ENCODE measurements at places on chromosomes 7 and 10.
A peak's percentile ranks its signal among the peaks of the same experiment; 100 is the strongest.

- DNase-seq = no peak
Measured at GRCh38 chr10:57303566-57303965, 942.5 kb upstream of the ZWINT start.

DNA sequence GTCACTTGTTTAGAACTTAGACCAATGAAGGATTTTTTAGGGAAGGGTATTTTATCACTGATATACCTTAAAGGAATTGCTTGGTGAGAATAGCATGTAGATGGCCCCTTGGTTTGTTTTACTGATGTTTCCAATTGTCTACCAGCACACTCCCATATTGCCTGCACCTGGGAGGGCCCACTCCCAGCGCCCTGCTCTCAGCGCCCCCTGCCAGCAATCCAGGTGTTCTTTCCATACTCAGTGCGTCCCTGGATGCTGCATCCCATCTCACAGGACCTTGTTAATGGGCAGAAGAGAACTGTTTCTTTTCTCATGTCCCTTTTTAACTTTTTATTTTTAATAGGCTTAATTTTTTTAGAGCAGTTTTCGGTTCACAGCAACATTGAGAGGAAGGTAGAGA, 24.1 kb upstream of the SFRP5 start:
- DNase-seq = no peak

DNA sequence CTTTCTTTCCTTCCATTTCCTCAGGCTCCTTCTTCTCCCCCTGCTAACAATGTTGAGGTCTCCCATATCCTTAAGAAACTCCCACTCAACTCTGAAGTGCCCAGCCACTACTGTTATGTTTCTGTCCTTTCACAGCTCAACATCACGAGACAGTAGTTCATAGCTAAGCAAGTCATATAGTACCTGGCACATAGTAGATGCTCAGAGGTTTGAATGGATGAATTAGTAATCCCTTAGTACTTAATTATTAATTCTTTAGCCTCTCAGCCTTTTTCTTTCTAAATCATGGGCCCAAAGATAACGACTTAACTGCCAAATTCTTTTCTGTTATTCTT, 22.6 kb downstream of the CSGALNACT2 start:
- no peak for DNase-seq

GRCh38 chr10:14971867-14972448, 12.8 kb downstream of the MEIG1 start:
- peak; percentile 48 for DNase-seq

DNA sequence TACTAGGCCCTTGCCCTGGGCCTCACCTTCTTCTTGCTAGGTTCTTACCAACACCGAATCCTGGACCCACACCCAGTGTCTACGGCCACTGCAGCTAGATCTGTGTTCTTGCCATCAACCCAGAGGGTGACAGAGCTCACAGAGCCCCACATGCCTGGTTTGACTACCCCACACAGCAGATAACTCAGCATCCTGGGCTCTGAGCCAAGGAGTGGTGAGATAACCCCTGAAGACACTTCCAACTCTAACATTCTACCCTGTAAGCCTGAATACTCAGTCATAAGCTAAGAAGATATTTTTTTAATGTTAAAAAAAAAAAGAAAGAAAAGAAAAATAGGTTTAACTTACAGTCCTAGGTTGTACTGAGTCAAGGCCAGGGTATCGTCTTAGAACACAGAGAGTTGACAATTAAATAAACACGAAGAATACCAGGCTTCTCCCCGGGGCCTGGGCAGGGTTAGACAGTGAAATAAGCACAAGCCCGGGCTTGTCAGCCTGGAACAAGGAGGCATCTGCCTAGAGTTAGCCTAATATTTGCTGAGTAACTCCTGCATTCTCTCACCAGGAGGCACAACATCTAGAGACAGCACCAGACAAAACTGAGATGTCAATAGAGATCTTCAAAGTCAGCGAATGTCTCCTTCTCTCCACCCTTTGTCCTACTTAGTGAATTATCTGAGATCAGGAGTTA, 556.5 kb upstream of the LRRN3 start:
- no peak for DNase-seq

- no peak for DNase-seq
Measured at GRCh38 chr7:35037211-35037525, at the start of gene DPY19L1. Gene DPY19L1 (minus strand): TSS chr7:35037485. CDS start chr7:35037394, 91 bp downstream.

DNA sequence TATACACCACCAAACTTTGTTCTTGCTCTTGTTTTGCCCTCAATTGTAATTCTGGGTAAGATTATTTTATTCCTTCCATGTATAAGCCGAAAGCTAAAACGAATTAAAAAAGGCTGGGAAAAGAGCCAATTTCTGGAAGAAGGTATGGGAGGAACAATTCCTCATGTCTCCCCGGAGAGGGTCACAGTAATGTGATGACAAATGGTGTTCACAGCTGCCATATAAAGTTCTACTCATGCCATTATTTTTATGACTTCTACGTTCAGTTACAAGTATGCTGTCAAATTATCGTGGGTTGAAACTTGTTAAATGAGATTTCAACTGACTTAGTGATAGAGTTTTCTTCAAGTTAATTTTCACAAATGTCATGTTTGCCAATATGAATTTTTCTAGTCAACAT, 12.5 kb upstream of the CFAP69 start:
- no peak for DNase-seq

GRCh38 chr10:72260976-72261783, 12.5 kb upstream of the DDIT4 start:
- peak; percentile 36 for DNase-seq

DNA sequence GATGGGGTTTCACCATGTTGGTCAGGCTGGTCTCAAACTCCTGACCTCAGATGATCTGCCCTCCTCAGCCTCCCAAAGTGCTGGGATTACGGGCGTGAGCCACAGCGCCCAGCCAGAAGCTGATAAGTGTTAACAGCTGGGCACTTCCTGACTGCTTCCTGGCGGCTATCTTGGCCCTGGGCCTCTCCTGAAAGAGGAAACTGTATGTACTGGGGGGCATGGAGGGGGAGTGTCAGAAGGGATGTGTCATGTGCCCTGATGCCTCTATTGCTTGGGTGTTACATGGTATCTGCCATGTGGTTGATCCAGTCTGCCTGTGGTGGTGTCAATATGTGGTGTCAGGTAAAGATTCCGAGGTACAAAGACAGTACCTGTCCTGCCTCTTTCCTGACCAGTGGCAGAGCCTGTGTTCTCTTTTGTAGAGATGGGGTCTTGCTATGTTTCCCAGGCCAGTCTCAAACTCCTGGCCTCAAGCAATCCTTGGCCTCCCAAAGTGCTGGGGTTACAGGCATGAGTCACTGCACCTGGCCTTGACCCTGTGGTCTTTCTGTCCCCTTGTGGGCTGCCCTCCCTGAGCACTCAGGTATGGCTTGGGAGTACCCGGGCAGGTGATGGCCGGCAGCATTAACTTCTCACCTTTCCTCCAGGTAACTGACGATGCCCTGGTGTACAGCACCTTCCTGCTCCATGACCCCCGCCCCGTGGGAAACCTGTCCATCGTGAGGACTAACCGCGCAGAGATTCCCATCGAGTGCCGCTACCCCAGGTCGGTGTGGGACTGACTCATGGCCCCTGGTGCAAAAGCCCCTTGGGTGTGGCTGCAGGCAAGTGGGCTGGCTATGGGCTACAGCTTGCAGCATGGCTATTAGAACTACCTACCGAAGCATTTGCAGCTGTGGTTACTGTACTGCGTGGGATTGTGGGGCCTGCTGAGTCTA, 4.4 kb downstream of the ZP3 start:
- DNase-seq = no peak

GRCh38 chr10:52443419-52444388, 129.6 kb downstream of the DKK1 start:
- no peak for DNase-seq

DNA sequence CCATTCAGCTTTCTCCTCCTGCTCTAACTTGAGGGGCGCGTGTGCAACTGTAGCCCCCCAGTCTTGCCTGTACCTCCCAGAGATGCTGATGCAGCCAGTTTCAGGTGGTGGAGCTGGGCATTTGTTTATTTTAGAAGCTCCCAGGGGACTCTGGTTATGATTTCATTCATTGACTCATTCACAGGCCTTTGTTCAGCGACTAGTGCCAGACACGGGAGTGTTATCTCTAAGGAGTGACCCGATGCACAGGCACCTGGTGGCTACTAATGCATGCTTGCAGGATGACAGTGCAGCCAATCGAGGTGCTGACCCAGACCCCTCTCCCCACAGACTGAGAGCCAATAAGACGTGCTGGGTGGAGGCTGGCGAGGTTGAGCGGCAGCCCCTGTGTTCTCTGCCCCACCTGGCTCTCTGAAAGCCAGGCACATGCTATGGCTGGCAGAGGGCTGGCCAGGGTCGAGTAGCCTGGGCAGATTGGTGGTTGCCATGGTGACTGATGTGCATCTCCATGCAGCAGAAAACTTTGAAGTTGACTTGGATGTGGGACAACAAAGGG, 19.7 kb upstream of the SLC18A2 start:
- DNase-seq = no peak

DNA sequence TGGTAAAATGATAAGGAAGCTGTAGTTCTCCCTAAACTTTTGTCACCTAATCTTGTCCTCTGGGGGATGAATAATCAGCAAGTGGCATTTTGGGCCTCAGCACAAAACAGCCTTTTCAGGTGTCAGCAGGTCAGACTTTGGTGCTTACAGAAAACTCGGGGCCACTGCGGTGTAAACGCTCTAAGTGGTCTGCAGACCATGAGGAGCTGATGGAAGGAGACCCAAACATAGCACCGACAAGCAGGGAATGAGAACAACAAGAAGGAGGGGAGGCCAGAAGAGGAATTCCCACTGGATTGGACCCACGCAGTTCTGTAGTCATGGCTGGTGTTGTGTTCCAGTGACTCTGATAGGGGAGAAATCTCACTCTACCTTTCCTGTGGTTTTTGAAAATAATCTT, 45.4 kb downstream of the RAMP3 start:
- no peak for DNase-seq

DNA sequence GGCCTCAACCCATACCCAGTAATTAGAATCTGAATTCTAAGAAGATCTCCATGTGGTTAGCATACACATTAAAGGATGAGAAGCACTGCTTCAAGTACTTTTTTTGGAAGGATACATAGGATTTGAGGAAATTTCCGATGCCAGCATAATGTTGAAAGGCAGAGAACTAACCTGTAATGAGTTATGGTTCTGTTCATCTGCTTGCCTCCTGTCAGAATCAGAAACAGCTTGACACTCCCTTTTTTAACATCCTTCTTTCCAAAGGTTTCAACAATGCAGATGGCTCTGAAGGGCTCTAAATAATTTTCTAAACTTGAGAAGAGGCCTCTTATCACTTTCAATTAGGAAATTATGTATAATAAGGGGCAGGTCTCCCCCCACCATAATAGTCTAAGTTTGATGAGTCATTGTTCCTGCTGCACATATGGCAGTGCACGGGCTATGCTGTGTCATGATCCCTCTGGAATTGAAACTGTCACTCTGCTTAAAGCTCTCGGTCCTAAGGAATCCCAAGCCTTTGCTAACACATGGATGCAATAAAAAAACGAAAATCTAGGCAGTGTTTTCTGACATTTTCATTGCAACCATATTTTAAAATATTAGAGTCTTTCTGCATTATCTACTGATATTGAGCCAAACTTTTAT, 291.2 kb upstream of the FZD1 start:
- DNase-seq = no peak

- DNase-seq = no peak
Measured at GRCh38 chr7:50782375-50783208, at the start of gene GRB10. Gene GRB10 (minus strand): TSS chr7:50782896. CDS start chr7:50732322, 50,574 bp downstream.

DNA sequence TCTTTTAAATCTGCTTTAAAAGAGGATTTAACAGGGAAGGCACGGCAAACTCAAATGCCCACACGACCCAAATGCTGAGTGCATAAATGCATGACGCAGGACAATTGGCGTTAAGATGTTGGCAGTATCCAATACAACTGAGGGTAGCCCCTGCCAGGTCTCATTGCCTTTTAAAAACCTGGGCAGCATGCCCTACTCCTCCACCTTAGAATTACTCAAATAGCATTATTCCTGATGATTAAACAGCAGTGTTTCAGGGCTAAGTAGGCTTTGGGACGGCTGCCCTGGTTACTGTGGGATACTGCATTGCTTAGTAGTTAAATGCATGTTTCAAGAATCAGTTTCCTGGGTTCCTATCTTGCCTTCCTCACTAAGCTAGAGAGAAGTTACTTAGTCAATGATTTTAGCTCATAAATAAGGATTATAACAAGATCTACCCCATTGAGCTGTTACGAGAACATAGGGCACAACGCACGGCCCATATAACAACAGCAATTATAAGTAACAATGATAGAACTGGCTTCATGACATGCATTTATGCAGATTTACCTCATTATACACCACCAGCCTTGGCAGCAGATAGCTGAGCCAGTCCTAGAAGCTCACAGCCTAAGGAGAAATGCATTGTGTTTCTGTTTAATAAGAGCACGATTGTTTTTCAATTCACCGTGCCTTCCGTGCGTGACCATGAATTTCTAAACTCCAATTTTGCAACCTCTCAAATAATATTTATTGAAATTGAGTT, 7.9 kb downstream of the TUBAL3 start:
- no peak for DNase-seq

DNA sequence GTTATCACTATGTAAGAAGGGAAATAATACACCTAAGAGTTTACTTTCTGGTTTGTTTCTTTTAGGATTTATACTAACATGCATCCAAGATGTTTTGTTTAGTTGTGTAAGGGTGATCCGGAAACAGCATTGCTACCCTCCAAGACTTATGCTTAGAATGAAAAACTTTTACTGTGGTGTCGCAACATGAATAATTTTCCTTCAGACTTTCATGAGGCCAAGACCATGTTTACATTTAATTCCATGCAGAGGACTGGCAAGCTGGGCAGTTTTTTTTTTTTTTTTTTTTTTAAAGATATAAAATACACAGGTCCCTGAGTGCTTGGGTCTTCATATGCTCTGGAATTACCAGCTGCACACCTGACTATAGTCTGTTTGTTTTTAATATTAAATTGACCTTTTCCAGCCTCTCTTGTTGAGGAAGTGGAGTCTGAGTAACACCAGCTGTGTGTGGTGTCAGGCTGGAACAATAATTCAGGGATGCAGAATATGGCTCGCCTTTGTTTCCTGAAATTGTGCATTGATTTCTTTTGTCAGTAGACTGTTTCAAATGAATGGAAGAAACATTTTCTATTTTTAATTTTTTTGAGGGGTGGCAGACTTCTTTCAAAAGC, 81.7 kb downstream of the ST7 start:
- no peak for DNase-seq

DNA sequence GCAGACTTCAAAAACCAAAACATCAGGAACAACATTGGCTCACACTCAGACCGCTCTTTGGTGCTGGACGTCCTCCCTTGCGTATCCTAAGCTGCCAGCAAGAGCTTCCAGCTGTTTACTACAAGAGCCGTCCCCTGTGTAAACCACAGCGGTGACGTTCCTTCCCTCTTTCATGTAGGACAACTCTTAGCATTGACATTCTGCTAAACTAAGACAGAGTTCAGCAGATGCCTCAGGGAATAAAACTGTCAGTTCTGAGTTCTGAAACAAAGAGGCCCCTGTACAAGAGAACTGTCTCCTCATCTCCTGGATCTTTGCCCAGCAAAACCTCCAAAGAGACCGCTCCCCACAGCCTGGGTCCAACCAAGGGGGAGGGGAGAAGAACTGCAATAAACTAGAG, 57.8 kb upstream of the OPALIN start:
- DNase-seq = no peak

- DNase-seq = no peak
Measured at GRCh38 chr10:30114401-30114800, 55.0 kb upstream of the JCAD start.

GRCh38 chr10:128173386-128173785, 47.2 kb upstream of the MKI67 start:
- DNase-seq = no peak

GRCh38 chr10:37226524-37226923, 101.1 kb downstream of the ANKRD30A start:
- DNase-seq = no peak
